ENCODE measurements at places on chromosomes 12 and 14.

DNA sequence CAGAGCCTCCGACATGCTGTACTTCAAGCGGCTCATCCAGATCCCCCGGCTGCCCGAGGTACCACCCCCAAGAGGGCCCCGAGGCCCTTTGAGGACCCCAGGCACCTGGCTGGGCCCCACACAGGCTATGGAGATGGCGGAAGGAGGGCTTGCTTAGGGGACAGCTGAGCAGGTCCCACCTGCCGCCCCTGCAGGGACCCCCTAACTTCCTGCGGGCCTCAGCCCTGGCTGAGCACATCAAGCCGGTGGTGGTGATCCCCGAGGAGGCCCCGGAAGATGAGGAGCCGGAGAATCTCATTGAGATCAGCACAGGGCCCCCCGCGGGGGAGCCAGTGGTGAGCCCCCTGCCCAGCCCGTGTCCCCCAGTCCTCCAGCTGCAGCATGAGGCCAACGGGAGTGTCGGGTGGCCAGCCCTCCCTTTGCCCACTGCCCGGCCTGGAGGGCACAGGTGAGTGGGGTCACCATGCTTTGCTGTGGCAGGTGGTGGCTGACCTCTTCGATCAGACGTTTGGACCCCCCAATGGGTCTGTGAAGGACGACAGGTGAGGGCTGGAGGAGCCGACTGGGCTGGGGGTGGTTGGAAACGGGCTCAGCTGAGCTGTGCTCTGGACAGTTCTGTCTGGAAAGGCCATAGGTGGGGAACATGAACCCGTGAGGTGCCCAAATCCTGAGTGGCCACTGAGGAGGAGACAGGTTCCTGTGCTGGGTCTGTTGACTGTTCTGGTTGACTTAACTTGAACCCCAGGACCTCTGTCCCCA, 20.0 kb downstream of the HIP1R start:
- DNase-seq: no peak

GRCh38 chr12:26803552-26803951, 29.4 kb downstream of the ITPR2 start:
- no peak for DNase-seq

- peak; percentile 74 for DNase-seq
Observed at GRCh38 chr14:76784881-76785280, 23.6 kb downstream of the VASH1 start.

GRCh38 chr14:51024377-51024776, 70.5 kb downstream of the TRIM9 start:
- no peak for DNase-seq

DNA sequence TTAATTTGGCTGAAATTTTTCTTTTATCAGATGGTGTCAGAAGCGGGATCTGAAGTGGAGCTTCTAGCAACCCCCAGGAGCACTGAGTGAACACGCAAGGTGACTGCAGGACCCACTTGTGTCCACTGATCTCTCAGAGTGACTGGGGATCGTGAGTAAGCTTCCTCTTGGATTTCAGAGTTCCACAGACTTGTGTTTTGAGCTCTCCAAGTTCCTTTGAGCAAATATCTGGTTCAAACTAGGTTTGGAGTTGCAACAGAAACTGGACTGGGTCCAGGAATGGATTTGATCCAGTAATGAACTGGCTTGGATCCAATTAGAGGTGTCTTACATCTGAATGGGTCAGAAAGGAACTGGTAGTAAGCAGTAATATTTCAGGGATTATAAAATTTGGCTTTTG, 24.7 kb upstream of the B4GALNT1 start:
- no peak for DNase-seq

- peak; percentile 12 for DNase-seq
Observed at GRCh38 chr14:49173765-49174373, 412.3 kb downstream of the RPS29 start.

DNA sequence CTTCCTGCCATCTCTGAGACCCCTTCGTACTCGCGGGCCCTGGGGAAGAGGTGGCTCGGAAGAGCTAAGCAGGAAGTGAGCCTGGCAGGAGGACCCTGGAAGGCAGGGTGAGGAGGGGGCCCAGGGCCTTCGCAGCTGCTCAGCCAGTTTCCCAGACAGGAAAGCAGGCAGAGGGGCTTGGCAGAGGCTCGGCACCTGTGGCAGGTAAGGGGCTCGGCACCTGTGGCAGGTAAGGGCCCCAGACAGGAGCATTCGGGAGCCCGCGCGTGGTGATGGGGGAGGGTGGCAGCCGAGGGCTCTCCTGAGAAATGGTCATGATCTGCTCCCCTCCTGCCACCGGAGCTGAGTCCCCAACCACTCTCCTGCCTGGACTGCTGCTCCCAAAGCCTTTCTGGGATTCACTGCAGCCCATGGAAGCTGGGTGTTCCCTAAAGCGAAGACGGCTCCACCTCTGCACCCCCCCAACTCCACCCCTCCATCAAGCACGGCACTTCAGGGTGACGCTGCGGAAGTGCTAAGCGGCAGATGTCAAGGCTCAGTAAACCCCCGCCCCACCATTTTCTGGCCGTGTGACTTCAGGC, 63.2 kb downstream of the PRIMA1 start:
- DNase-seq: no peak

GRCh38 chr12:19709889-19710288, 270.6 kb downstream of the AEBP2 start:
- DNase-seq: no peak

- DNase-seq: no peak
Observed at GRCh38 chr14:33768458-33768830, 182.4 kb downstream of the EGLN3 start.
